ENCODE measurements at places on chromosomes 4 and X.

DNA sequence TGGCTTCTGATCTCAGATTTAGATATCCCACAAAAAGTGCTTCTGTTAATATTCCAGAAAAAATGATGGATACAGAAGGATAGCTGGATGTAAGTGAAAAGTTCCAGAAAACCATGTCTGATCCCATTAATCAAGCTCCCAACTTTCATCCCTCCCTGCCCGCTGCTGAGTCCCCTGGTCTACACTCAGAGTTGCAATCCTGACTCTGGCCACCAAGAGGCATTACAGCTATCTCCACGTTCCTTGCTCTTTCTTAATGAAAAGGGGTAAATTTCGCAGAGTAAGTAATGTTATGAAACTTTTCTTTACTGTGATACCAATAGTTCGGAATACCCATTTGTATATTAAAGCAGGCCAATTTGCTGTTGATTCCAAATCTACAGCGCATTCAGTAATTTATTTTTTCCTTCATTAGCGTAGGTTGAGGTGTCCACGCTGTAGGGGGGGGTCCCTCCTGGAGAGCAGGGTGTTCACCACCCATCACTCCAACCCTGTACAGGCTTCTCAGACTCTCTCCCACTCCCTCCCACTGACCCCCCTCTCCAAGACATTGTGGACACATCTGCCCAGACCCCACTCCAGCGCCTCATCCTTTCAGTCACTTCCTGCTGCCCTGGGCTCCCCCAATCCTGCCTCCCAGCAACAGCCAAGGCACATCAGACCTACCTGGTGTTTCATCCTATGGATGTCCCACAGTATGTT, 55.1 kb downstream of the RAB40A start:
- peak; percentile 30 for DNase-seq

GRCh38 chrX:154749856-154750255, 1.0 kb downstream of the GAB3 start:
- DNase-seq: no peak

- DNase-seq: no peak
Measured at GRCh38 chrX:108584617-108585211, 145.1 kb downstream of the COL4A5 start.

DNA sequence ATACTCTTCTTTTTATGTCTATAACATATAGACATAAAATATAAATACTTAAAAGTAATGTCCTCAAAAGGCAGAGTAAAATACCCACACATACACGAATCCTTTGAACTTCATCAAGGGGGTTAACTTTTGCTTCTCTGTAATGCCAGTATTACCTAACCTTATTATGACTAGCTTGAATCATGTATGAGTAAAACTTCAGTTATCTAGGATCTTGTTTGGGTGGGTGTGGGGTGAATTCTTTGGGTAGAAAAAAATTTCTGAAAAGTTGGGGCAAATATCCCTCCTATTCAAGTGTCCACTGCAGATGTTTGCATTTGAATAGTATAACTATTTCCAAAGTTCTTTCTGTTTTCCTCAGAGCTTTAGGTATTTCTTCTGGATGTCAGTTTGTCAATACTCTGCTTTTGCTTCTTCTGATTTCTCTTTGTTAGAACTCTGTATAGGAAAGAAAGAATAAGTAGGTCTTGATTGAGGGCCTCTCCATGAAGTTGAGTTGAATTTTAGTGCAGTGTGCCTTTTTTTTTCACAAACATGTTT, 173.8 kb downstream of the ADGRL3 start:
- DNase-seq: no peak

GRCh38 chr4:874971-875817, 49.3 kb upstream of the CPLX1 start:
- no peak for DNase-seq

DNA sequence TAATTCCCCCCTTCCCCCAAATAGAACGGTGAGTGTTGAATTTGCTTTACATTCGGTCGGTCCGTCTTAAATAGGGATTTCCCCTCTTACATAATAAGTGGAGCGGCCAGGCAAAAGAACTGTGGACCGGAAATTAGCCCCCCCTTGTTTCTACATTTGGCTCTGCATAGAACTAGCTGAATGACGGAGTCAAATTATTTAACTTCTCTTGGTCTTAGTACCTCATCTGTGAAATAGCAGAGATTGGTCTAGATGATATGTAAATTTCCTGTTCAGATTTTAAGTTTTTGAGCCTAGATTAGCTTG, 1.3 kb downstream of the SPATA18 start:
- DNase-seq: no peak

- no peak for DNase-seq
Measured at GRCh38 chrX:151870602-151871001, 42.1 kb upstream of the MAGEA4 start.

DNA sequence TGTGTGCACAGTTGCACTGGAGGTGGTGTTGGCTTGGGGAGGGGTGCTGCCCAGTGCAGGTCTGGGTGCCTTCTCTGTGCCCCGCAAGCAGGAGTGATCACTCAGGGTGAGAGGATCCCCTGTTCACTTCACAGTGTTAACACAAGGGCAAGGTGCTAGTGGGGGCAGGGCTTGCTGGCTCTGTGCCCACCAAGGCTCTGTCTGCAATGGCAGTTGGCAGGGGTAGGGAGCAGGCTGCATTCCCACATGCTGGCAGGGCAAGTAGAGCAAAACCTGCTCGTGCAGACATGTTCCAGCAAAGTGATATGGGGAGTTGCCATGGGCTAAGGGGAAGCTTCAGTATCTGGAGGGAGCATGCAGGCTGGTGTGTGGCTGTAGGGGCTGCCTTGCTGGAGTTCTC, 428.0 kb downstream of the ZNF674 start:
- no peak for DNase-seq

- no peak for DNase-seq
Measured at GRCh38 chrX:275476-275966, 5.7 kb upstream of the PLCXD1 start.

DNA sequence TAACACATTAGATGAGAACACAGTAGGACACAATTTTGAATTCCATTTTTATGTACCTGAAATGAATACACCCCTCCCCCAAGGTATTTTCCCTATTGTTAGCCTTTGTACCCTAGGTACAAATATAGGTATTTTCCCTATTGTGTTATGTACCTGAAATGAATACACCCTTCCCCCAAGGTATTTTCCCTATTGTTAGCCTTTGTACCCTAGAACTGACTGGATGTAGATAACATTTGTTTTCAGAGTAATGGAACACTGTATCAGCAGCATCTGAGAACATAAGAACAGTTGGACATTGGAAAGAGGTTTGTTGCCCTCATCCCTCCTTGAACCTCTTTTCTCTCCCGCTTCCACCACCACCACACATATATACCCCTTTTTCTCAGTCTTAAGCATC, 37.6 kb downstream of the YIPF6 start:
- no peak for DNase-seq

- no peak for DNase-seq
Measured at GRCh38 chr4:6641164-6641970, 882 bp downstream of the MRFAP1 start.

GRCh38 chrX:49071877-49072711, 1.7 kb downstream of the PRAF2 start:
- no peak for DNase-seq

DNA sequence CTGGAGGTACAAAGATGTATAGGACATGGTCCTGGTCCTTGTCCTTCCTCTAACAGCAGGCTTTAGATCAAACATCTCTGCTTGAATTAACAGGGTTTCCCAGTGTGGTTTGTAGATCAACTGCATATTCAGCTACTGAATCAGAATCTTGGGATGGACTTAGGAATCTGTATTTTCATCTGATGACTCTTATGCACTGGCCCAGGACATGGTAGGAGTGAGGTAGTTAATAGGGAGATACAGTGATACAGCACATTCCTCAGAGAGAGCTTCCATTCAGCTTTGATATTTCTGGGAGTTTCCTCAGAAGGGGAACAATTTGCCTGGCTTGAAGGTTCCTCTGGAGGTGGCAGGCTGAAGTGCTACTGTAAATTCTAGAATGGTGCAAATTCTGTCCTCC, 203.1 kb downstream of the LARP7 start:
- no peak for DNase-seq

GRCh38 chr4:8073206-8073863, 85.3 kb downstream of the ABLIM2 start:
- DNase-seq: no peak

DNA sequence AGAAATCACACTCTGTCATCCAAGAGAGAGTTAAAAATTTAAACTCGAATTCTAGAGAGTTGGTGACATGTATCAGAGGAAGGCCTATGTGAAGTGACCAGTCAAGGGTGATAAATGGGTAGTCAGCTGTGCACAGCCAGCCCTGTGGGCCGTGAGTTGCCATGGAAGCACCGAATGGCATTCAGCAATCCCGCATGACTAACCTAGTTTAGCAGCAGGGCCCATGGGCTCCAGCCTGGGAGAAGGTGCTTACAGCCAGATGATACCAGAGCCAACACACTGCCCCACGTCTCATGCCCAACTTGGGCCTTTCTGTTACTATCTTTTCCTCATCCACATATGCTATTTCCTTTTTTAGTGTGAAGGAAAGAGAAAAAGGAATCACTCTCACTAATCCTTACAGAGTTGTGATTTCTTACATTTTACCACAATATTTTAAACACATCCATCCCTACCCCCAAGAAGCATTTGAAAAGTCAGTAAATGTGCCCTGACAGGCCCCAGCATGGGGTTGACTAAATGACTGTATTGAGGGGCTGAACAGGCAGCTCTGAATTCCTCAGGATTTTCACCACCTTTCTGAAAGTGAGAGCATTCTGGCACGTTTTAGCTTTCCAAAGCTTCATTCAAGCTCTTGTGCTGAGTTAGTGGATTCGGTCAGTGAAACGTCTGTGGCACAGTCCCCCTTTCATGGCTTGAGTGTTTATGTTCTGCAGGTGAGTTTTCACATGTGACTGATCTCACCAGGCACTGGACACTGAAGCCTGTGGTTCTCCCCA, 104.2 kb downstream of the AFF1 start:
- DNase-seq: peak; percentile 68

- DNase-seq: no peak
Measured at GRCh38 chr4:99593781-99594641, 19.4 kb downstream of the MTTP start.

DNA sequence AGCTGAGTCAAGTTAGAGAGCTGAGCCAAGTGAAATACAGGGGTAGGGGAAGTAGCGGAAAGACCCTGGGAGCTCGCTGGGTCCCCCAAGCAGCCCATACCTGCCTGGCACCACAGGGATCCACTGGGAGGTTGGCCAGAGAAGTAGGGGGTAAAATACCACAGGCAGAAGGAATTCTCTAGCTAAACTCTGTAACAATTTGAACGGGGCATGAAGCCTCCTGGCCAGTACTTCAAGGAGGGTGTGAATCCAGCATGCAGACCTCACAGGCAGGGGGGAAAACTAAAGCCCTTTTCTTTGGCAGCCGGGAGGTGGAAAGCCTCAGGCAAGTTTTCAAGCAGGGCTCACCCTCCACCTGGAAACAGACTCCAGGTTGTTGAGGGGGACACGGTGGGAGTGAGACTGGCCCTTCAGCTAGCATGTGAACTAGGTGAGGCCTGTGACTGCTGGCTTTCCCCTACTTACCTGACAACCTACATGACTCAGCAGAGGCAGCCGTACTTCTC, 3.7 kb upstream of the UGT2A1 start:
- no peak for DNase-seq

GRCh38 chr4:85496933-85497332, 22.0 kb downstream of the ARHGAP24 start:
- DNase-seq: no peak

GRCh38 chrX:151359931-151360871, 36.8 kb upstream of the VMA21 start:
- peak; percentile 69 for DNase-seq

GRCh38 chrX:112832481-112833095, 8.0 kb downstream of the AMOT start:
- no peak for DNase-seq

- DNase-seq: no peak
Measured at GRCh38 chr4:1317177-1318045, 27.7 kb downstream of the MAEA start.

GRCh38 chrX:23666282-23666681, 1.0 kb upstream of the PRDX4 start:
- DNase-seq: no peak

GRCh38 chrX:49919617-49920016, 2.8 kb upstream of the CLCN5 start:
- DNase-seq: peak; percentile 41

GRCh38 chrX:13123857-13124345, 79.5 kb upstream of the FAM9C start:
- no peak for DNase-seq

GRCh38 chrX:19462879-19463278, 52.4 kb downstream of the MAP3K15 start:
- DNase-seq: no peak

DNA sequence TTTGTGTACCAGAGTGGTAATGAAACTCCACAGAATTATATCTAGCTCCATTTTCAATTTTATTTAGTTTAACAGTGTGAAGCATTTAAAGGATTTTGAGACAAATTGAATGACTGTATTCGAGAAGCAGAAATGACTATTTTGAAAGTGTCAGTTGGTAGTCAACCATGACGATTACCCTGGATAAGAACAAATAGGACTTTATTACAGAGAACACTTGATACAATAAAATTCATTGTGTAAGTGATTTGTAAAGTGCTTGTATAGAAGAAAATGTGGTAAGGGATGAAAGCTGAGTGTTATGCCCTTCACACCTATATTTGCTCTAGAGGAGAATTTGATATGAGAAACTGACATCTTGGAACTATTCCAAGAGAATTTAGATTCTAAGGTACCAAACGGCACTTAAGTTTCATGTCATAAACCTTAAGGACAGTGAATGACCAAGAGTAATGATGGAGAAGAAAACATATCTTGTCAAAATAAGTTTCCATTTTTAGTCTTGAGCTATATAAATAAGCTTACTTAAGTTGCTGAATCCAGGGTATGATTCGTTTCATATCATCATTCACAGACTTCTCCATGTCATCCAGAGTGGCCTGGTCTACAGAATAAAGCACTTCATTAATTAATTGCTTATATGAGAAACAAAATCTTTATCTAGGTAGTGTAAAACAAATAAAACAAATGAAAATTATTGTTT, 34.6 kb downstream of the MED14 start:
- peak; percentile 49 for DNase-seq

GRCh38 chr4:81919223-81919622, 447.5 kb upstream of the RASGEF1B start:
- peak; percentile 13 for DNase-seq

GRCh38 chrX:155263854-155264628, at the start of gene RAB39B:
RAB39B (minus strand) TSS chrX:155264491; CDS start chrX:155264288, 203 bp downstream.
- peak; percentile 69 for DNase-seq

GRCh38 chr4:39664828-39665731, 26.4 kb upstream of the SMIM14 start:
- no peak for DNase-seq

DNA sequence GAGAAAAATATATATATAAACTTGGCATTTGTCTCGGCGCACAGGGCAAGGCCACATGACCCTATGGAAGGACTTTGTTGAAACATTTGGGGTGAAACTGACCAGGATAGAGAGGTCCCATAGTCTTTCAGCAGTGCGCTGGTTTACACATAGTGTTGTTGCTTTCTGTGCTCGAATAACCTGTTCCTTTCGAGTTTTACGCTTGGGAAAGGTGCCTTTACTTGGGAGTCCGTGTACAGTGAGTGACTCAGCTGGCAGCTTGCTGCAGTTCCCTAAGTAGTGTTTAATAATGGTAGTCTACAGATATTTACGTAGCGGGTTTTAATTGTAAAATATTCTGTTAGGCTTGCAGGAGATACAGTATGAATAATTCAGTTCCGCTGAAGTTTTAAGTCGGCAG, 578 bp downstream of the APOOL start:
- no peak for DNase-seq

- DNase-seq: no peak
Measured at GRCh38 chr4:175414602-175415001, 397.5 kb downstream of the GPM6A start.

GRCh38 chr4:127304356-127304755, 328.4 kb upstream of the INTU start:
- DNase-seq: no peak

All from NCI-H1092 treated with DMSO at 0.1 percent for 48 hours (cell line).